ENCODE measurements at places on chromosomes 6 and 20.

DNA sequence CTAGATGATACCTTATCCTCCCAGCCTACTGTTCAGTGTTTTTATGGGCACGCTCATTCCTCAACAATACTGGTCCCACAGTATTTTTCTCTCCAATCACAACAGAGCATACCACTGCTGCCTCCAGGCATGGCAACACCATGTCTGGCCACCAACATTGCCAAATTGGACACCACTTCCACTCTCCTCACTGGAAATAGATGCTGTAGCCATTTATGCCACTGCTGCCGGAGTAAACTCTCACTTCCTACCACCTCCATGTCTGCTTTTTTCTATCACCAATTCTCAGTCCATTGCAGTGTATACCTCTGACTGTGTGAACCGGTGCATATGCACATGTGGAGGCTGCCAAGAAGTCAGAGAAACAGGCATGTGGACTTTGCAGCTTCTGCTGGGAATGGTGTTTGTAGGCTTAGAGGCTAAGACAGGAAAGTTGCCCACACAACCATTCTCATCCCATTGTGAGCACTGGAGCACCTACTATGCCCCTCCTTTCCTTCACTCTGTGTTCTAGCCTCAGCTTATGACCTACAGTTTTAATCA, 14.4 kb downstream of the PI3 start:
- no peak for DNase-seq

DNA sequence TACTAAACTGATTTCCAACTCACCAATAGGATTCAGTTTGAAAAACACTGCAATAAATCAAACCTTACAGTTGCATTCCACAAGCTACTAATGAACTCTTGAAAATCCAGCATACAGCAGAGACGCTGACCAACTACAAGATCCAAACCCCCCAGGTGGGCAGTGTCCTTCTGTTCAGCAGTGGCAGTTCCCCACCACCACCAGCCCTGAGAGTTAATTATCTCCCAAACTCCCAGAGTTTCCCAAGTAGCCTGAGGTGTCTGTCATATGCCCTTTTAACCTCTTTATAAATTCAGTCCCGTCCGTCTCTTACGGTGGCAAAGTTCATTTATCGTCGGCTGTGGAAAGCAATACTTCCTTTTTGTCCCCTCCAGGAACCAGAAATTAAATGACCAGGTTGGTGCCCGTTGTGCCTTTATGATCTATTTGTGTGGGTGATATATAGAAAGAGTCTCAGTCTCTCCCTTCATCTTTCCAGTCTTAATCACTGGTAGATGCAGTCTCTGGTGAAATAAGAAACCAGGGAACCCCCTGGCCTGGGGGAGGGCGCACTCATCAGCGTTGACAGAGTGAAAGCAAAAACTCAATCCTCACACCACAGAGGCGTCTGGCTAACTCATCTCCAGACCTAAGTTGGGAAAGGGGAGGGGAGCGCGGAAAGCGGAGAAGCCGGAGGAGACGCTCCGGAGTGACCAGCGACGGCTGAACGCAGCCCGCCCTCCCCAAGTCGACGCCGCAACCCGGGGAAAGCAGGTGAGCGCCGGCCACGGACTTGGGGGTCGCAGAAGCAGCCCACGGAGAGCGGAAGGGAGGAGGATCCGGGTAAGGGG, 717 bp downstream of the MRPL14 start:
- DNase-seq, result no peak

- peak; percentile 9 for DNase-seq
These were observed 179.8 kb downstream of the TASP1 start for GRCh38 chr20:13458860-13459451.

DNA sequence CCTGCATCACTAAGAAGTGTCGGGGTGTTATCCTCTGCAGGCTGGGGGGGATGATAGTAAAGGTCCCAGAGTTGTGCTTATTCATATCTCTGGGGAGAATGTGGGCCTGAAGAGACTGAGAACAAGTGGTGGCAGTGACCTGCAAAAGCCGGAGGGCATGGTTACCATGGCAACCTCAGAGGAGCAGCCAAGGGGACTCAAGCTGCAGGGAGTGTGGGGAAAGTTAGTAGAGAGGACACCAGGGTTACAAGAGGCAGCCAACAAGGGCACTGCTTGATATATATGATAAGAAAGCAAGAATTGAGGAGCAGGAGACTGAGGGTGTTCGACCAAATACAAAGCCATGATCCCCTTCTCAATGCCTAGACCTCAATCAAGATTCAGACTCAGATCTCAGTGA, 46.1 kb downstream of the HLA-F start:
- no peak for DNase-seq

DNA sequence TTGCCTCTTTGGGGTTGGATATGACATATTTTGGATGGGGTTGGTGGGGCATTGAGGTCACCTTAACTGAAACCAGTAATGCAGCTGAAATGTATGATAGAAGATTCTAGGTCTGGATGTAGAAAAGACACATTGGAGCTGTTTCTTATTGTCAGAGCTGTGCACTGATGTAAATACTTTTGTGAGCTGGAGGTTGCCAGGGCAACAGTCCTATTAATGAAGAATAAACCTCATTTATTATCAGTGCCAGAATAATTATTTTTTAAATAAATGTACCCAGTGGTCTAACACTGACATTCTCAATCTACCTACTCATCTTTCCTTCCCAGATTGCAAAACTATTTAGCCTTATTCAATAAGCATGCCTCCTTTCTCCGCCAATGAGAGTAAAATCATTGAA, 57.0 kb downstream of the CAP2 start:
- DNase-seq, result no peak

- no peak for DNase-seq
These were observed at the start of gene ZNF311 for GRCh38 chr6:29005183-29005885. ZNF311 (minus strand) TSS chr6:29005315; CDS start chr6:29003954, 1,361 bp downstream.

- no peak for DNase-seq
These were observed 75.6 kb downstream of the MMS22L start for GRCh38 chr6:97207383-97207782.

GRCh38 chr6:149223904-149224351, 93.6 kb upstream of the TAB2 start:
- DNase-seq, result no peak
